Hematopoietic multipotent progenitor cell treated with erythropoietin and hydrocortisone succinate and interleukin-3 and kit ligand, for 15 days (in vitro differentiated cells): ENCODE measurements at places on chromosomes 4 and X.

- DNase-seq, result no peak
Measured at GRCh38 chr4:128658214-128658631, 151.3 kb upstream of the JADE1 start.

GRCh38 chr4:169147191-169147590 lies 123.6 kb downstream of the SH3RF1 start:
- DNase-seq, result no peak

DNA sequence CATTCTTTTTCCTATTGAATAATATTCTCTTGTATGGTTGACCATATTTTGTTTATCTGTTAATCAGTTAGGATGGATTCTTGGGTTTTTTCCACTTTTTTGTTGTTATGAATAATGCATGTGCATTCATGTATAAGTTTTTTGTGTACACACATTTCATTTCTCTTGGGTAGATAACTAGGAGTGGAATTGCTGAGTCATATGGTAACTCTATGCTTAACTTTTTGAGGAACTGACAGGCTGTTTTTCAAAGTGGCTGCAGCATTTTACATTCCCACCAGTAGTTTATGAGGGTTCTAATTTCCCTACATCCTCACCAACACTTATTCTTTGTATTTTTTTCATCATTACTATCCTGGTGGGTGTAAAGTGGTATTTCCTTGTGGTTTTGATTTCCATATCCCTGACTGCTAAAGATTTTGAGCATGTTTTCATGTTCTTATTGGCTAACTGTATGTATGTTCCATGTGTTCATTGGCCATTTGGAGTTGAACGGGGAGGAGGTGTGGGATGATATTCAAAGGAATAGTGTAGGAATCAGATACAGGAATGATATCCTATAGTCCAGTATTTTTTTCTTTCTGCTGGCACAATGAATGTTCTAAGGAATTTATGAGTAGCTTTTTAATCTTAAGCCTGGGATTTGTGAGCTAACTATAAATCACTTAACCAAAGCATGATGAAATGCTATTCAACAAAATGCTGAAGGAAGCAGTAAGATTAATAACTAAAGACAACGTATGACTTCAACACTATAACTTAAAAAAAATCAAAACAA lies 114.3 kb downstream of the AMELX start:
- no peak for DNase-seq

DNA sequence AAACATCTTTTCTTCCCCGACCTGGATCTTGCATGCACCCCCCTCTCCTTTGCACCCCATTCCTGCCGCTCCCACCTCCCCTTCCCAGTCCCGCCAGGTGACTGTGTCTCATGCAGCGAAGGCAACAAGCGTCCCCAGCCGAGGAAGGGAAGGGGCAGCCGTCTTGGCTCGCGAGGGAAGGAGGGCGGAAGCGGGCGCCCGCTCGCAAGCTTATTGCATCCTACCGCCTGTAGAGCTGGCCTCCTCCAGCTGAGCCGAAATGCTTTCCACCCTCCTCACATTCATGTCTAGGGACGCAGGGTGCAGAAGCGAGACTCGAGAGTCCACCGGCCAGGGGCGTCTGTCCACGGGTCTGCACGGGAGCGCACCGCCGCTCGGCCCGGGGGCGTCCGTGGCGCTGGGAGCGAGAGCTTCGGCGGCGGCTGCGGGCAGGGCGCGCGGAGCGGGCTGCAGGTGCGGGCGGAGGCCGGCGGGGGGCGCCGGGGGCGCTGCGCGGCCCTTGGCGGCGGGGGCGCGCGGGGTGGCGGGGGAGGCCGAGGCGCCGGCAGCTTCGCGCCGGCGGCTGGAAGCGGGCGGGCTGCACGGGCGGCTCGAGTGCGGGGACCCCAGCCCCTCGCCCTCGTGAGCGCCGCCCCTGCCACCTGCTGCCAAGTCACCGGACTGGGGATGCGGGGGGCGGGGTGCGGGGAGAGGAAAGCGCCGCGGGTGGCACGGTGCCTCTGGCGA lies at the start of gene KCNIP4:
TSS of gene KCNIP4 (minus strand) at position 426 of the 726 bp plus-strand sequence.
- DNase-seq, result no peak

- DNase-seq, result no peak
Measured at GRCh38 chr4:109378511-109378910, 55.1 kb upstream of the SEC24B start.

GRCh38 chr4:161816958-161817357 lies 346.8 kb downstream of the FSTL5 start:
- no peak for DNase-seq

GRCh38 chrX:39972340-39972739 lies 125.4 kb downstream of the BCOR start:
- DNase-seq, result no peak

DNA sequence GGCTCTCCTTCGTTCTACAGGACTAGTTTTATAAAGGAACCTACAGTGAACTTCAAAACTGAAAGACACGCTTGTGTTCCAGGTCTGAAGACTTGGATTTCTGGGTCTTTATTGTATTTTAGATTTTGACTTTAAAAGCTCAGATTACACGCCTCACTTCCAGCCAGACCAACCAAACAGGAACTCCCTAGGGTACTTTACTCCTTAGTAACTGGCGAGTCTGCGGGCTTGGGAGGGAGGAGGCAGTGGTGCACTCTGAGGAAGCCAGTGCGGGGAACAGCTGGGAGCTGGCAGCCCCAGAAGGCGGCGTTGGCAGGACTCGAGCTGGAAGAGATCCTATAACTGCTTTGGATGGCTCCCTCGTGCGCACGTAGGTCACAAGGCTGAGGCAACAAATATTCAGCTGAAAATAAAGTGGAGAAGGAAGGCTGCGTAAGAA lies 391 bp upstream of the PHKA1 start:
- DNase-seq, result no peak

GRCh38 chr4:149965206-149965605 lies 113.0 kb upstream of the DCLK2 start:
- no peak for DNase-seq

DNA sequence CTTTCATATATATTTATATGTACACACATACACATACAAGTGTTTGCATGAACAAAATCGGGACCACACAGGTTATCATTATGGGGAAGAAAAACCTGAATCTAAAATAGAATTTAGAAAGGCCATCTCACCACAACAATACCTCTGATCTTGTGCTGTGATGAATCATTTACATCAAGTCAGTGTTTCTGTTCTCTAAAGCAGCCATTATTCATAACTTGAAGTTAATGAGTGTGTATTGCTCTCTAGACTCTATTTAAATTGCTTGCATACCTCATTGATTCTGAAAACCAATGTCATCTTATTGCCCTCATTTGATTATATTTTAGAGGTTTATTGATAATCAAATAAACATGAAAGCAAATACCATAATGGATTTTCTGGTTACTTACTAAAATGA lies 71.6 kb downstream of the FAM114A1 start:
- no peak for DNase-seq

- DNase-seq, result no peak
Measured at GRCh38 chrX:152306331-152306730, 144.8 kb downstream of the GABRA3 start.

DNA sequence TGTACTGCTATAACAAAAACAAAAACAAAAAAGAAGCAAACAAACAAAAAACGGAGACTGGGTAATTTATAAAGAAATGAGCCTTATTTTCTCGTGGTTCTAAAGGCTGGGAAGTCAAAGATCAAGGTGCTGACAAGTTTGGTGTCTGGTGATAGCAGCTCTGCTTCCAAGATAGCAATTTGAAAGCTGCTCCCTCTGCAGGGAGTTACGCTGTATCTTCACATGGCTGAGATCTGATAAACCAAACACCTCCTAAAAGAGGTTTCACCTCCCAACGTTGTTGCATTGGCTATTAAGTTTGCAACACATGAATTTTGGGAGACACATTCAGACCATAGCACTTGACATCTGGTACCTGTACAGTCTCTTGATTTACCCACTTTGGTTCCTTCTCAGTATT lies 854.2 kb downstream of the CENPC start:
- DNase-seq, result no peak

- DNase-seq, result no peak
Measured at GRCh38 chrX:5876984-5877596, 351.6 kb downstream of the NLGN4X start.

GRCh38 chrX:70437011-70437410 lies 7.6 kb upstream of the DLG3 start:
- DNase-seq, result no peak

DNA sequence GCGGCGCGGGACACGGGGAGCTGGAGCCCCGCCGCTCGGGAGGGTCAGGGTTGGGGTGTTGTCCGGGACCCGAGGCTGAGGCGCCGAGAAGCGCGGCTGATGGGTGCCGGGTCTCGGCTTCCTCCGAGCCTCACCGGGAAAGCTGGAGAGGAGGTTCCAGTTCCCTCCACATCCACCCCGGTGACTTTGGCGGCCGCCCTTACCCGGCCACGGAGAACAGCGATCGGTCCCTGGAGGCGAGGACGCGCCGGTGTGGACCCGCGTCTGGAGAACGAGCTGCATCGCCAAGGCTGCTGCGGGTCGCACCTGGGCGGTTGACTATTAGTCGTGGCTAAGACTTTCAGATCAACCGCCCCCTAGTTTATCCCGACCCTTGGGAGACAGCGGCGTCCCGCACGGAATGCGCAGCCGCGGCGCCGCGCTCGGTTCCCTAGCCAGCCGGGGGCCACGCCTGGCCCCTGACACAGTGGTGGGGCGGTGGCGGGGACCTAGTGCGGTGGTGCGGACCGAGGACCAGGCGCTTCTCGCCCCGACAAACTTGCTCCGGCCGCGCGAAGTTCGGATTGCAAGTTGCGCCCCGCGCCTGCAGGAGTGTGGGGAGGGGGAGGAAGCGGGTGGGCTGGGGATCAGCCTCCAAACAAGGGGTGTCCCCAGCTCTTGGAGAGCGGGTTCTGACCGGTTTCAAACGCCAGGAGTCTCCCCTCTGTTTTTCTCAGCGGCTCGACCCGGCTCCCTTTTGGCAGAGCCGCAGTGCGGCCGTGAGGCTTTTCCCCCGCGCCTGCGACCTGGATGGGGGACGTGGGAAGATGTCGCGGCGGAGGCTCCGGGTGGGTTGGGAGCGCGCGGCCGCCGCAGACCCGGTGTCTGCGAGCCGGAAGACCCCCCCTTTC lies 568 bp downstream of the FHDC1 start:
- peak; percentile 64 for DNase-seq

GRCh38 chr4:30920043-30920442 lies 199.9 kb downstream of the PCDH7 start:
- DNase-seq, result no peak

- no peak for DNase-seq
Measured at GRCh38 chr4:156401371-156401770, 447.7 kb upstream of the CTSO start.

DNA sequence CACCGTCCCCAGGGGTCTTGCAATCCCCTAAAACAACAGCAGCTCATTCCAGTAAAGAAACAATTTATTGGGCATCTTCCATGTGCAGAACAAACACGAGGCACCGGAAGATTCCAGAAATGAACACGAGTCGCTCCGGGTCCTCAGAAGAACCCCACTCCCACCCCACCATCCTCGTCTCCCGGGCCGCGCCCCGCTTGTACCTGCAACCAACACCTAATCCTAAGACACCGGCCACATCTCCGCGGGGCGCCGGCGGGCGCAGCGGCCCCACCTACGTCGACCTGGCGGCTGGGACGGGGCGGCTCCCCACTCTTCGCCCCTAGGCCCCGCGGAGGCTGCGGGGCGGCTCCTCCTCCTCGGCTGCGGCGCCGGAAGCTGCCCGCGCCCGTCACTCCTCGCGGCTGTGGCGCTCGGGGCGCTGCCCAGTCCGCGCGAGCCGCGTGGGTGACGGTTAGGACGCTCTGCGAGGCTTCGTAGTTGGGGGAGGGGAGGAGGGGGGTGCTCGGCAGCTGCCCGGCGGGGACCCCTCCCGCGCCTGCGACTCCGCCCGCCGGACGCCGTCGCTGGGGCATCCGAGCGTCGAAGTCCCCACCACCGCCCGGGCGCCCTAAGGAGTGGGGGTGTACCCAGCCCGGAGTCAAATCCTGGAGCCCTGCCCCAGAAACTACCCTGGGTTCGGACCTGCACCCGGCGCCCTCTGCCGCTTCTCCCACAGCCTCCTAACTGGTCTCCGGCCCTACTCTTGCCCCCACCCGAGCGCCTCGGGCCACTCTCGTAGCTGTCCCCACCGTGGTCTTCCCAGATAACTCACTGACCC lies at the start of gene CCDC158:
TSS of gene CCDC158 (minus strand) at position 380 of the 820 bp plus-strand sequence. CDS start 17,934 bp downstream, outside the sequence.
- DNase-seq, result no peak

DNA sequence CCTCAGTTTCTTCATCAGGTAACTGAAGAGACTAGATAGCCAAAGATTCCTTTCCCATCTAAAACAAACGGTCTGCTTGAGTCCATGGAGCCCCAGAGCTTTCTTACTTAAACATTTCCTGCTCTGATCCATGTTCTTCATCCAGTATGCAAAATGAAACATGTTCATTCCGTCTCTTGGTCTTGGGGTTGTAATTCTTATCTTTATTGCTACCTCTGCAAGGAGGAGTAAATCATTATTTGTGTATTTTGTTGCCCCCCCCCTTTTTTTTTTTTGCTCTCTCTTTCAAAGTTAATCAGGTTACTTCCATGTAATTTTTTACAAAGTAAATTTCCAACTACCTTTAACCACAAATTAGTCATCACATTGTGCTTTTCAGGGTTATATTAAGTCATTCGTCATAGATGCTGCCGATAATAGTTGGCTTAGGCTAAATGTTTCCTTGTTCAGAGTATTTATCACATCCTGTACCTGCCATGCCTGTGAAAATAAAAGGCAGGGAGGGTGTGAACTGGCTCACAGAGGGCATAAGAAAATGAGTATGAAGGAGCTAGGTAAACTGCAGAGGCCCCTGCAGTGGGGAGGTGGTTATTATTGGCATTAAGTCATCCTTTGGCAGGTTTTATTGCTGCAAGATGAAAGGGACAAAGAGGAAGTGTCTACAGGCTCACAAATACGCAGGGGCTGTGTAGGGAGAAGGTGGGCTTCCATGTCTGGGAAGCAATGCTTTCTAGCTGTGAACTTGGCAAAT lies 76.7 kb upstream of the HS3ST1 start:
- DNase-seq, result no peak

DNA sequence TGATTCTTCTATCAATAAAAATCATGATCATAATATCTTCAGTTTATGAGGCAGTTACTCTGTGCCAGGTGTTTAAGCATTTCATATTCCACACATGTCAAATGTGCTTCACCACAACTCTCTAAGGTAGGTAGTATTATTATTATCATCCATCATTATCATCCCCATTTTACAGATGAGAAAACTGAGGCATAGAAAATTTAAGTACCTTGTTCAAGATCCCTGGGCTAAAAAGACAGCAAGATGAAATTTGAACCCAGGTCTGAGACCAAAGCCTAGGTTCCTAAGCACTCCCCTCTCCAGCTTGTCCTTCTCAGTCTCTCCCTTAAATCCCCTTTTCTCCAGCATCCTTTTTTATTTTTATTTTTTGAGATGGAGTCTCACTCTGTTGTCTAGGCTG lies 33.4 kb downstream of the SEPTIN6 start:
- no peak for DNase-seq

GRCh38 chrX:8897259-8897658 lies 96.1 kb upstream of the FAM9A start:
- DNase-seq, result no peak

DNA sequence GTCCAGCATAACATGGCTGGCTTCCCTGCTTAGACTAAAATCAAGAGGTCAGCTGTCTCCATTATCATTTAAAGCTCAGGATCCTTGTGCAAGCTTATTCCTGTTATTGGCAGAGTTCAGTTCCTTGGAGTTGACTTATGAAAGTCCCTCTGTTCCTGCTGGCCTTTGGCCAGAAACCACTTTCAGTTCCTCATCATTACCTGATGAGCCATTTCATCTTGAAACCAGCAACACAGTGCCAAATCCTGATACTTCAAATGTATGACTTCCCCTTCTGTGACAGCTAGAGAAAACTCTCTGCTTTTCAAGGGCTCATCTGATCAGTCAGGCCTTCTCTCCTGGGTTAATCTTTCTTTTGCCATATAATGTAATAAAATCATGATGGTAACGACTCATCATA lies 110.6 kb upstream of the FSTL5 start:
- no peak for DNase-seq

GRCh38 chr4:74632634-74633033 lies 161.7 kb downstream of the BTC start:
- DNase-seq, result peak; percentile 15
